ENCODE measurements at places on chromosomes 12 and 14.

DNA sequence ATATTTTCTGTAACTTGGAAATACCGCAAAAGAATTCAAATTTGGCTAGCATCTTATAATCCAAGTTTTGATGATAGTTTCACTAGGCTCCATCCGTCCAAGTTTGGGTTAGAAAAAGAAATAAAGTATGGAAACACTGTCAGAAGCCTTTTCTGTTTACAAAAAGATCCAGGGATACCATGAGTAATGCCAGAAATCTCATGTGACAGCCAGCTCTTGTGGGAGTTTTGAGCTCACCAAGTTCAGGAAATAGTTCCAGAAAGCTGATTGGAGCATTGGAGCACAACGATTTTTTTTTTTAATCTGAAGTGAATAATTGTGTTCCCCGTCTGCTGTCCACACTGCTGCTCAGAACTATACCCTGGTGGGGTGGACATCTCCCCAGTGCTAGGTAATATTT is 229.7 kb upstream of the NPAS3 start:
- DNase-seq, result peak; percentile 73

- no peak for DNase-seq
These were observed 387.8 kb downstream of the SOX5 start for GRCh38 chr12:23561364-23562345.

DNA sequence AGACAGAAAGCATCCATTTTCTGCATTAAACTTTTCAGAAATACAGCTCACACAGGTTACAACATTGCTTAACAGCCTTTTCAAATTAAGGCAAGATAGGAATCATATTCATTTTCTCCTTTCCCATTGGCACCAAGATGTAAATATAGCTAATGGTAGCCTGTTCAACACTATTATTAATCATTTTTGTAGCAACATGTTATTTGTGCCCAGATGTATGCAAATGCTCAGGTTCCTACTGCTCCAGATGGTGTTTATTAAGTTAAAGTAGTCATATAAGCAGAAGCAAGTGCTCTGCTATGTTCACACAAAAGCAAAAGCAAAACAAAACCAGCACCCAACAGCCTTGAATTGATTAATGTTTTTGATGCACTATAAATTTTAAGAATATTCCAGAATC is 1110.6 kb downstream of the SLC6A15 start:
- no peak for DNase-seq

DNA sequence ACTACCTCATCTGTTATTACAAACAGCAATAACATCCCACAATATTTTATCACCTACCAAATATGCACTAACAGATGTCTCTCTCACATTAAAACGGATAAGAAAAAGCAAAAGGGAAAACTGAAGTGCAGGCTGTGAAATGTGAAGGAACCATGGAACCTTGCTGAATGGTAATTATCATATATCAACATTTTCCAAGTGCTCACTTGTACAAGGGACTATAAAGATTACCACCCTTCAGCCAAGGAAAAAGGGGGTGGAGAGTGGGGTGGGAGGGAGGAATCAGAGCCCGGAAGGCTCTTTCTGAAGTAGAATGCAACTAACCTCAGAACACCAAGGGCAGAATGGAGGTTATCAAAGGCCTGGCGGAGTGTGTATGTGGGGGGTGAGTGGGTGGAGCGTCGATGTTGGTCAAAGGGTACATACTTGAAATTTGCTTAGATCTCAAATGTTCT is 1.2 kb downstream of the SNX6 start:
- DNase-seq, result no peak

GRCh38 chr14:30527196-30527595 is 31.8 kb upstream of the G2E3 start:
- DNase-seq, result no peak

All from BJ (cell line).